ENCODE measurements at places on chromosomes 5 and 9.

GRCh38 chr5:81007637-81008027, 47.5 kb downstream of the RASGRF2 start:
- no peak for DNase-seq

- DNase-seq = no peak
These were observed 15.6 kb downstream of the FBXO4 start for GRCh38 chr5:41940641-41941040.

DNA sequence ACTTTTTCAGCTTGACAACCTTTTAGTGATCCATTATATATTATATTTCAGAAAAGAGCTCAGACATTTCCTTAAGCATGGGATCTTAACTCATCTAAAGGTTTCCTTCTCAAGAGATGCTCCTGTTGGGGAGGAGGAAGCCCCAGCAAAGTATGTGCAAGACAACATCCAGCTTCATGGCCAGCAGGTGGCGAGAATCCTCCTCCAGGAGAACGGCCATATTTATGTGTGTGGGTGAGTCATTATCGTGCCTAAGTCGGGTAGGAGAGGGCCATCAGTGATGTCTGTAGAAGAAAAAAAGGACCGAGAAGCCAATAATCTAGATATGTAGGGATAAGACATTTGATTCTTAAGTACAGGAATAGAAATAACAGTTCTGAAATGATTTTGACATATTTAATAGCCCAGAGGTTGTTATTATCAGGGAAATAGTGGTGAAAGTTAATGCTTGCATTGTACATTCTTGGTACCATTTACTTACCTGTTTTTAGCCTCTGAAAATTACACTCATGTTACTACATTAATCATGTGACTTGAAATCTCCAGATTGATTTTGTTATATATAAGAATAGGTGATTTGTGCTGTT, 28.2 kb downstream of the MTRR start:
- DNase-seq = no peak

DNA sequence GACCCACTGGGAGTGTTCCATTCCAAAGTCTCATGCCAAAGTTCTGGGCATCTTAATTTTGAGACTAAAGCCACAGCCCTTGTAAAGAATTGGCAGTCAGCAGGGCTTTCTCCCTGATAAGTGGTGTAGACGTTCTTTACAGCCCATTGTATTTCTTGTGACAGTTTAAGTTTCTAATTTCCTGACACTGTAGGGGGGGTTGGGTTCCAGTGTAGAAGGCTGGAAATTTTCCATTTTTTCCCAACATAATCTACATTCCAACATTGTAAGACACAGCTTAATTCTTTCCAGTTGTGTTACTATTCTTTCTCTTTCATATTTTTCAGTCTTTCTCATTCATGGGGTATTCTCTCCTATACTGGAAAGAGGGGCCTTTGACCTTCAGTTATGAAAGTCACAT, 121.1 kb downstream of the FBXL7 start:
- peak; percentile 83 for DNase-seq

GRCh38 chr9:9337129-9337528, 1275.7 kb downstream of the PTPRD start:
- no peak for DNase-seq
